ENCODE measurements at places on chromosomes 2 and 18. TPM values are rescaled to one million over a fixed set of nuclear protein-coding genes. Genes with fewer than 3 reads are reported as not detected.

DNA sequence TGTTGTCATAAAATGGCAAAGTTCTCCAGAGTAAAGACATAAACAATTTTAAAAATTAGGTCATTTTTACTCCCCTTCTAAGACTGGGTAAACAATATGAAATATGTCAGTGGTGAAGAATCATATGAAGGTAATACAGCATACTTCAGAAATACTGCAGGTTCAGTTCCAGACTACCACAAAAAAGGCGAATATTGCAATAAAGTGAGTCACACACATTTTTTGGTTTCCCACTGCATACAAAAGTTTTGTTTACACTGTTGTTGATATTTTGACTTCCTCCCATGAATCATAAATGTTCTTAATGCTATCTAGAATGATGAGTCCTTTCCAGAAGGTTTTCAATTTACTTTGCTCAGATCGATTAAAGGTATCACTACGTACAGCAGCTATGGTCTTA lies 73.5 kb downstream of the SMC6 start:
- no peak for DNase-seq

DNA sequence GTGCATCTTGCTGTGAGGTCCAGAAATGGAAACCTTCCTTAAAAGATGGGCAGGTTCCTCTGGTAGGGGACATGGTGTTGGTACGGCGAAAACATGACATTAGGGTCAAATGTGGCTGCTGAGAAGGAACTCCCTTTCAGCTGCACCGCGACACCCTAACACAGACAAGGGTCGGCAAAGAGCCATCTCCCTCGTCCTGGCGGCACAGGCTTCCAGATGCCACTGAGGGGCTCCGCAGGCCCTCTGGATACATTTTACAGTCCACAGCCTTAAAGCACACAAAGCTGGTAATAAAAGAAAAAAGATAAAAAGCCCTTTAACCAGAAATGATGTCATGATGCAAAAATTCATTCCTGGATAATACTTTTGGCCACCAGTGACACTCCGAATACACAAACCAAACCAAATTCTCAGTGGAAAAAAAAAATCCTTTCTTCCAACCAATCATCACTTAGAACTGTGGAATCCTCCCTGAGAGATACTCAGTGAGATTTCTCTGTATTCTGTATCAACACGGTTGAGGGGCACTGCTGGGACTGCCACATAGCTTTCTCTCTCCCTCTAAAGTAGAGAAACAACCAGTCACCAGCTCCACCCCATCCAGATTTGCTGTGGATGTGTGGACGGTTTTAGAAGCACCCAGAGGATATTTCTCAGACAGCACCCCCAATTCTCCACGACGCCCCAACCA lies 174.8 kb downstream of the HDAC4 start:
- no peak for DNase-seq

- DNase-seq = no peak
Measured at GRCh38 chr2:181036848-181037603, 56.6 kb downstream of the UBE2E3 start.

DNA sequence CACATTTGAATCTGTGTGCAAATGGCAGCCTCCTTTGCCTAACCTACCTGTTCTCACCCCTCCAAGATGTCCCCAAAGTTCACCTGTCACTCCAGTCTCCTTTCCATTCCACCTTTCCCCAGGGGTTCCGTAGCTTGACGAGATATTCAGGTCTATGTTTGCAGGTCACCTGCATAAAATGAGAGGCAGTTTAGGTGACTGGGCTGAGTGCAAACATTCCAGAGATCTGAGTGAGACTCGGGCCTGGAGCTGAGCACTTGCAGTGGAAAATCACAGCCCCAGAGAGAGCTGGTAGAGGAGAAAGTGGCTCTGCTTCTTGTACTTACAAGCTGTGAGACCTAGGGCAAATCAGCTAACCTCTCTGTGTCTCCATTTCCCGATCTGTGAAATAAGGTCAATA lies 20.1 kb downstream of the CAPN14 start:
- DNase-seq = no peak

- DNase-seq = no peak
Measured at GRCh38 chr2:66438498-66438833, 3.5 kb downstream of the MEIS1 start.

GRCh38 chr18:73563345-73563744 lies 584.3 kb downstream of the FBXO15 start:
- no peak for DNase-seq

GRCh38 chr2:200305797-200306195 lies 697 bp upstream of the SPATS2L start:
- DNase-seq = no peak

GRCh38 chr2:173978447-173978846 lies 13.3 kb upstream of the SP3 start:
- no peak for DNase-seq

DNA sequence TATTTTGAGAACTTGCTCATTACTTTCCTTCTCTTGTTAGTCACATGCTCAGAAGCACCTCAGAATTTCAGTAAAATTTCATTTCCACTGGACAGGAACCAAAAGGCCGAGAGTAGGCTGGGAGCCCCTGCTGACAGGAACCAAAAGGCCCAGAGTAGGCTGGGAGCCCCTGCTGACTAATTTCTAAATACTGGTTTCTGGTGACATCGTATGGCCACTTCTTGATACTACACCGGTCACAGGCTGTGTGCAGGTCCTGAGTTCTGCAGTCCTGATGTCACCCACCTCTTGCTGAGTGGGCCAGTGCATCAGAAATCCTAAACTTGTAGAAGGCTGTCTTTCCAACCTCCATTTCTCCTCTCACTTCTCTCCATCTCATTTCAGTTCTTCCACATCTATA lies 17.7 kb upstream of the EN1 start:
- no peak for DNase-seq

DNA sequence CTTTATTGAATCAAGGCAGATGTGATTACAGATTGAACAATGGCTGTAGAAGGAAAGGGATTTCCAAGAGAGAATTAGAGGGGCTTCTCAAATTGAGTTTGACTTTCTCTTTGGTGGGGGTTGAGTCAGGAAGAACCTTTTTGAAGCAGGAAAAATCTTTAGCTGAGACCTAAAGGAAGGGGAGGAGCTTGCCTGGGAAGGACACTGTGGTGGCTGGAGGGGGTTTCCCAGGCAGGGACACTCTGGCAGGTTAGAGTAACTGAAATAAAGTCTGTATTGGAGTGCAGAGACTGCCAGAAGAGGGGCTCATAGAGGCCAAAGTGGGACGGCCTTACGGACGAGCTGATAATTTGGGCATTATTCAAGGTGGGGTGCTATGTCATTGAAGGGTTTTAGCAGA lies 69.3 kb downstream of the NEDD4L start:
- no peak for DNase-seq

DNA sequence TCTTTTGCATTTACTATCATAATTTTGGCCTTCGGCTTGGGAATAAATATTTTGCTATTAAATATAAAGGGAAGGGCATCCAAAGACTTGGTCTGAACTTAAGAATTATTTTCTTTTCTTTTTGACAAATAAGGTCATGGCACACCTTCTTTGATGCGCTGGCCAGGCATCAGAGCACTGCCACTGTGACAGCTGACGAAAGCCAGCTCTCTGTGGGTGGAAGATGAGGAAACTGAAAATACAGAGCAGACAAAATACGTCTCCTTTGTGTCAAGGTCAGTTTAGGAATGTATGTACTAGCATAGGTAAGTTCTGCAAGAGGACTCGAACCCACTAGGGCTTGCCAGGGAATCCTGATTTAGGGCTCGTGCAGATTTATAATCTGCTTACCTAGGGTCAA lies 155.9 kb upstream of the MEIS1 start:
- no peak for DNase-seq

DNA sequence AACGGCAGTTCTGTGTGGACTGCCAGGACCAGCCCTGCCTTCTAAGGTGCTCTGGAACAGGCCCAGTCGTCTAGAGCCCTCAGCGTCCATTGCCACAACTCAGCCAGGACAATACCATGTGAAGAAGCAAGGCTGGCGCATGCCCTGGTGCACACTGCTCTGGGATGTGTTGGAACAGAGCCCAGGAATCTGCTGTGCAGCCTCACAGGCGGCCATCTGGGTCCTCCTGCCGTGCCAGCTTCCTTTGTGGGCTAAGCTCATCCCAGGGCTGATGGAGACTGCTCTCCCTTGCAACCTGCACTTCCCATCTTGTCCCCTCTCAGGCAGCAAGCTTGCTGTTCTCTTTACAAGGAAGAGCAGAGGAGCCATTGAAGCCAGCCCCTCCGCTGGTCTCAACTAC lies 246.4 kb upstream of the PXDN start:
- peak; percentile 15 for DNase-seq

- no peak for DNase-seq
Measured at GRCh38 chr2:20093263-20094141, 42.1 kb upstream of the LAPTM4A start.

DNA sequence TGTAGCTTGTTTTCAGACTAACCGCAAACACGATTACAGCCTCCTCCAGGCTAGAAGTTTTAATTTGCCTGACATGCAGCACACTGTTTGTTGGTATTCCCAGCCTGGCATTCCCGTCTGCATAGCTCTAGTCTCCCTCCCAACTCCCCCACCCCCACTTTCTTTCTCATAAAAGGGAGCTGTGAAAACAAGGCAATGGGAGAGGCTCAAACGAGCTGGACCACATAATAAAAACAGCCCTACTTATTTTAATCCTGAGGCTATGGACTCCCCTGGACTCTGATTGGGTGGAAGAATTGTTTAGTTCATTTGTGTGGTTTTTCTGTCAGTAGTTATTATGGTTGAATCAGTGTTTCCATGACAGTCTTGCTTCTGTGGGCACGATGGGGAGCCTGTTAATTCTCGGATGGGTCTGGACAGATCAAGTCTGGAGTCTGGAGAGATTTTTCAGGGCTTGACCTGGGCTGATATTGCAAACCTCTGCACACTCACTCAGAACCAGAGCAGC lies 1.2 kb downstream of the STON1 start:
- DNase-seq = no peak

GRCh38 chr2:146258071-146258470 lies 1586.8 kb upstream of the ACVR2A start:
- no peak for DNase-seq

DNA sequence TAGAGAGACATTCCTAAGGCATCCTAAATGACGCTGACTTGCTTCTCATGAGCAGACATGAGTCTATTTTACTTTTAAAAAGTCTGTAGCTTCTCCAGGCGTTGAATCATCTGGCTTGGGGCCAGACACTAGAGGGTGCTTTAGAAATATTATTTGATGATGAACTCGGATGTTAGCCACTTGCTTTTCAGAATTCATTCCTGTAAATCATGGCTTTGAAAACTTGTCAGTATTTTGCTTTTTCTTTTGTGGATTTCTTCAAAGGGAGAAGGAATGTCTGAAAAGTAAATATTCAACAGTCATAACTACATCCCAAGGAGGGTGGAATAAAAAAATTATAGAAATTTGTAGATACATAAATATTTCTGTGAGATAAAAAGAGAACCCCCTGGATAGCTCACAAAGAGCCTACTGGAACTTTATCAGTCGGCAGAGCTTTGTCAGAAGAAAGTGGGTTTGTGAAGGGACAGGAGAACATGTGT lies 370.8 kb downstream of the OSR1 start:
- peak; percentile 15 for DNase-seq

DNA sequence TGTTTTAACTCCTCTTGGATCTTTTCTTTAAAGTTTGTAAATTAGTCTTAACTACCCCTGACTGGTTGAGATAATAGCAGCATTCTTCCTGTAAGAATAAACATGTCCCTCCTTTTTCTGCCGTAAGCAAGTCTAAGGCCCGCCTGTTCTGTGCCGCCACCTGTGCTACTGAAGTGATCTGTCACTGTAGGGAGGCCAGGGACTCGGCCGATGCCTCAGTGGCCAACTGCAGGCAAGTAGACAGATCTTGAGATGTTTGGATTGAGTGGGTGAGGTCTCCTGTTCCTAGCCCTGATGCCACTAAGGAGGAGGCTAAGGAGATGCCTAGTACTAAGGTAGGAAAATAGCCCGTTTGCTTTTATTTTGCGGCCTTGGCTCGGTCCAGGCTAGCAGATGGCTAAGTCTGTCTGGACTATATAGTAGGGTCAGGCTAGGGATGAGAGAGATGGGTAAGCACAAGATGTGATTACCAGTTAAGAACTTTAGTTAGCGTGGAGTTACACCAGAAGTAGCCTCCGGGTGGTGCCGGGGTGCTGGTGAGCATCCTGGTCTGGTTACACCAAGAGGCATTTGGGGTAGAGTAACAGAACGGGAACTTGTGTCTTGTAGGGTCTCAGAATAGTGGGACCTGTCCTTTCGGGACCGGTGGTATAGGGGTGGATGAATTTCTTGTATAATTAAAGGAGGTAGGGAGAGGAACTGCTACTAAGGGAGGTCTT lies 584.2 kb downstream of the SUCLG1 start:
- DNase-seq = no peak

DNA sequence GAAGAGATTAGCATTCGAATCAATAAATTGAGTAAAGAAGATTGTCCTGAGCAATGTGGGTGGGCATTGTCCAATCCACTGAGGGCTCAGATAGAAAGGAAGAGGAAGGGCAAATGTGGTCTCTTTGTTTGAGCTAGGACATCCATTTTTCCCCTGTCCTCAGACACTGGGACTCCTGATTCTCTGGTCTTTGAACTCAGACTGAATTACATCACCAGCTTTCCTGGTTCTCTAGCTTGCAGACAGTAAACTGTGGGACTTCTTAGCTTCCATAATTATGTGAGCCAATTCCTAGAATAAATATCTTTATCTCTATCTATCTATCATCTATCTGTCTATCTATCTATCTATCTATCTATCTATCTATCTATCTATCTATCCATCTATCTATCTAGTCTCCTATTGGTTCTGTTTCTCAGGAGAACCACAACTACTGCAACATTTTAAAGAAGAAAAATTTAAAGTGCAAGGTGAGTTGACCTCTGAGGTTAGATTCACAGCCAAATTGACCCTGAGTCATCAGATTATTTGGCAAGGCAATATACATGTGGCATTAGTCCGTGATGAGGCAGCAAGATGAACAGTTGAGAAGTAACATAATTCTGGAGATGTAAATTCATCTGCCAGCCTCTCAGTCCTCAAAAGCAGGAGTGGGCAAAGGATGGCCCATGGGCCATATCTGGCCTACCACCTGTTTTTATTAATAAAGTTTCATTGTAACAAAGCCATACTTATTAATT lies 191.4 kb downstream of the PDE11A start:
- no peak for DNase-seq

GRCh38 chr2:232418466-232419244 lies 12.0 kb downstream of the ALPG start:
- no peak for DNase-seq

The GMCL1 gene
- 9.8 TPM for total RNA-seq

The PDCD1 gene
- 0.92 TPM for total RNA-seq

The SERPINB5 gene
- 0.17 TPM for total RNA-seq

The ANKRD30B gene
- 0.17 TPM for total RNA-seq

The CD226 gene
- total RNA-seq = 1.9 TPM

All from epithelial cell of proximal tubule (primary cell).